ENCODE measurements at places on chromosomes 7 and 10.

GRCh38 chr10:125756196-125756595 lies 19.4 kb downstream of the MMP21 start:
- DNase-seq: peak; percentile 36

- no peak for DNase-seq
These were observed 83.5 kb upstream of the IKZF1 start for GRCh38 chr7:50221028-50221427.

DNA sequence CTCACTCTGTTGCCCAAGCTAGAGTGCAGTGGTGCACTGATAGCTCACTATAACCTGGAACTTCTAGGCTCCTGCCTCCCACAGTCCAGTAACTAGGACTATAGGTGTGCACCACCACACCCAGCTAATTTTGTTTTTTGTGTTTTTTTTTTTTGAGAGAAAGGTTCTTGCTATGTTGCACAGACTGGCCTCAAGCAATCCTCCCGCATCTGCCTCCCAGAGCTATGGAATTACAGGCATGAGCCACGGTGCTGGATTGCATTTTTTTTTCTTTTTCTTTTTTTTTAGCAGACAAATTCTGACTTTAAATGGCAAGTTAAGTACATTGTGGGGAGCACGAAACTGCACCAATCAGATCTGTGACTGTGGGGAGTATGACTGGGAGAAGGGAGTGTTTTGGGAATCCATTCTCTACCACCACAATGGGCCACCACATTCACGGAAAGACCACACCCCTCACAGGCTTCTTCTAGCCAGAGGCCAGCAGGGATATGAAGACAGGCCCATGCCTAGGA lies 58.1 kb upstream of the MSMB start:
- DNase-seq: no peak

DNA sequence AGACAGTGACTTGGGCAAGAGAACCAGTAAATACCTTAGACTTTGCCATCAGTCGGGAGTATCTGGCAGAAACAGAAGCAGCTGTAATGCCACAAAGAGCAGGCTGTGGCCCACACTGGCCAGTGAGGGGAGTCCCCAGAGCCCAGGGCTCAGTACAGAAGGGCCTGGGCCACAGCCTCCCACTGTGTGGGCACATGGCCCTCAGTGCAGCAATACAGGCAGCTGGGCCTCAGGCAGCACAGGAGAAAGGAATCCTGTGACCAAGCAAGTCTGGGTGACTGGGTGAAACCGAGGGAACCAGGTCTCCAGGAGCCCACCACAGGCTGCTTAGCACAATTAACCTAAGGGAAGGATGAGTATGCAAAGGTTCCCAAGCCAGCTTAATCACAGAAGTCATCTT lies 14.0 kb downstream of the WDR91 start:
- no peak for DNase-seq

DNA sequence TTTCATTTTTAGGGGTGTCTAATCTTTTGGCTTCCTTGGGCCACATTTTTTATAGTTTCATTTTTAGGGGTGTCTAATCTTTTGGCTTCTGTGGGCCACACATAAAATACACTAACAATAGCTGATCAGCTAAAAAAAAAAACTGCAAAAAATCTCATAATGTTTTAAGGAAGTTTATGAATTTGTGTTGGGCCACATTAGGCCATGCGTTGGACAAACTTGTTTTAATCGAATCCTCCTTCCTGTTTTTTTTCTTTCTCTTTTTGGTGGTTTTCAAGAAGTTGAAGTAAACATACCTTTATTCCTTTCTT lies 37.4 kb downstream of the ZNRF2 start:
- DNase-seq: no peak

DNA sequence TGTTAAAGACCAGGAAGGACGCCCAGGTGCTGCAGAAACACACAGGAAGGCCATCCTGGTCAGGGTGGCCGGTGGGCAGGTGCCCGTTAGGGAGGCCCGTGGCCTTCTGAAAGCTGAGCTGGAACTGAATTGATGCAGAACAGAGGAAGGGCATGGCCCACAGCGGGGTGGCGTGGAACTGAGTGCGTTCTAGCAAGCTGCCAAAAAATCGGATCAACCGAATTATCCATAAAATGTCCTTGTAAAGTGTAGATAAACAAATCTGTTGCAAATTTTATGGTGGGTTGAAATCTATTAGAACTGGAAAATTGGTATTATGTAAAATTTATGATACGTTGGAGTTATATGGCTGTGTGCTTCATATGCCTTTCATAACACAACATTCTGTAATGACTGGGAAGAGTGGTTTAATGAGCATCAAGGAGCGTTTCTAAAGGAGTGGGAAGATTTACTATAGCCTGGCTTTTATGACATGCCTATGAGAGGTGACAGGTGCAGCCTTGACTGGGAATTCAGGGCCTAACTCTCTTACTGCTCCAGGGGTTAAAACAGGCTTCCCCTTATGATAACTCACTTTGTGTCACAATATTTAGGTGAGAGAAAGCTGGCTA lies 108.1 kb downstream of the GPR26 start:
- no peak for DNase-seq

- peak; percentile 13 for DNase-seq
These were observed 38.4 kb downstream of the PLPP4 start for GRCh38 chr10:120495226-120496009.

GRCh38 chr10:76358743-76359395 lies 927.4 kb downstream of the LRMDA start:
- DNase-seq: no peak

DNA sequence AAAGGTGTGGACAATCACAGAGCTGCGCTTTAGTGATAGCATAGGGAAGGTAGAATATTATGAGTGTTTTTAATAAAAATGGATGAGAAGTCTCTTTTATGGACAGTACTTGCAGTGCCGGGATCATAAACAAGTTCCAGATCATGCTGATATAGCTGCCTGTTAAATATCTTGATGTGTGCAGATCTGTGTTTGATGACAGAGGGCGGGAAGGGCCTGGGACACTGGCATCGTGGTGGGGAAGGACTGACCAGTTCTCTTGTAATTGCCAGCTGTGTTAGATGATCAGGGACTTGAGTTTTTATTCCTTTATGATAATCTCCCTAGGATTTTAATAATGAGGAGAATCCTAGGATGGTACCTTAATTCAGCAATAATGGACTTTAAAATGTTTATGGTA lies 14.6 kb downstream of the SND1 start:
- no peak for DNase-seq
